Epithelial cell of alveolus of lung (primary cell): ENCODE measurements at places on chromosomes 2 and 18. TPM values are rescaled to one million over a fixed set of nuclear protein-coding genes. Genes with fewer than 3 reads are reported as not detected.

RAB6C gene
- under 0.01 TPM in 1 of 2 replicates, not detected in the other for total RNA-seq

TXNDC2 gene
- 0.64 TPM in 1 of 2 replicates, not detected in the other for total RNA-seq

MLPH gene
- 9.6 and 47.4 TPM in 2 replicates for total RNA-seq

RGPD4 gene
- not detected in 2 replicates for total RNA-seq

ELOA2 gene
- total RNA-seq = not detected in 2 replicates

DNAH6 gene
- under 0.01 and 0.08 TPM in 2 replicates for total RNA-seq

CKAP2L gene
- total RNA-seq = 5.6 and 19.4 TPM in 2 replicates

REEP1 gene
- 0.13 and 0.40 TPM in 2 replicates for total RNA-seq

MAP4K4 gene
- total RNA-seq = 83.9 and 109 TPM in 2 replicates

OSR1 gene
- total RNA-seq = 8.4 and 18.8 TPM in 2 replicates

SOWAHC gene
- total RNA-seq = 5.1 and 16.3 TPM in 2 replicates

SATB2 gene
- 4.7 and 7.3 TPM in 2 replicates for total RNA-seq

SOX11 gene
- 9.6 and 21.8 TPM in 2 replicates for total RNA-seq

MAIP1 gene
- total RNA-seq = 25.7 and 49.2 TPM in 2 replicates

TPO gene
- total RNA-seq = not detected in 2 replicates

INPP5D gene
- total RNA-seq = 0.65 and 1.0 TPM in 2 replicates

SERPINB4 gene
- 0.64 TPM in 1 of 2 replicates, not detected in the other for total RNA-seq
